ENCODE measurements at places on chromosomes 2 and 18. TPM values are rescaled to one million over a fixed set of nuclear protein-coding genes. Genes with fewer than 3 reads are reported as not detected.
A peak's percentile ranks its signal among the peaks of the same experiment; 100 is the strongest.

DNA sequence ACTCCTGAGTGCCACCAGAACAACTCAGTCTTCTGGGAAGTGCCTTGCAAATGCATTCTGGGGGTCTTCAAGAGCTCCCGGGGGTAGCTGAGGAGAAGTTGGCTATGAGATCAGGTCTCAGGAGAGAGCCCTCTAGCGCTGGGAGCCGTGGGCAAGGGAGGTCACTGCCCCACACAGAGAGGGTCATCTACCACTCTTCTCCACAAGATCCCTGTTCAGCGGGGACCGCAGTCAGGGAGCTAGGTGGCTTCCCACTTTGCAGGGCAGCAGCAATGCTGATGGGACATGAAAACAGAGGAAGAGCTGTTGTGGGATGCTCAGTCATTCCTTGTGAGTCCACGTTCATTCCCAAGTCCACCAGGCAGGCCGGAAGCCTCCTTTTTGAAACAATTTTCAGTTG is 66.6 kb downstream of the ACKR3 start:
- no peak for DNase-seq

GRCh38 chr2:228056293-228057097 is 125.0 kb downstream of the SPHKAP start:
- DNase-seq: peak; percentile 27

DNA sequence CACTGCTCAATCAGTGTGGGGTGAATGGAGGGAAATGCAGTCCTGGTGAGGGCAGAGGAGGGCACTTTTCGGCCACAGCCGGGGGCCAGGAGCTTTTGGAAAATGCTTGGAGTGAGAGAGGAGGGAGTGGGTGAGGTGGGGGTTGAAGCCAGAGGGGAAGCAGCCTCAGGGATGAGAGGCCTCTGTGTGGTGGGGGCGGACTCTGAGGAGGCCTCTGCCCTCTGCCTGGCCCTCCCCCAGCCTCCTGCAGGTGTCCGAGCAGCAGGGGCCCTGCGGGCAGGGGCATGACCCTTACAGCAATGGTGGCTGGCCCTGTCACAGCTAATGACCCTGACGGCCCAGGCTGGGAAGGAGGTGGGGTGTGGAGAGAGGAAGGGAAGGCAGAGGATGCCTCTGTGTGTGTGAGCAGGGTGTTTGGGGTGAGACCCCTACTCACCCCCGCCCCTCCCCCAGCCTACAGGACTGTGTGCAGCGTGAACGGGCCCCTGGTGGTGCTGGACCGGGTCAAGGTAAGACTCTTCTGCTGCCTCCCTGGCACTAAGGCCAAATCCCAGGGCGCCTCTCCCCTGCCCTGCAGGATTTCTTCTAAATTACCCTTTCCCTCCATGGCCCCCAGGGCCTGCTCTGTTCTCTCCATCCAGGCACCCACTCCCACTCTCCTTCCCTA is 7.6 kb downstream of the ATP6V1B1 start:
- DNase-seq: no peak

CPLX4 gene
- polyA plus RNA-seq: not detected

DNA sequence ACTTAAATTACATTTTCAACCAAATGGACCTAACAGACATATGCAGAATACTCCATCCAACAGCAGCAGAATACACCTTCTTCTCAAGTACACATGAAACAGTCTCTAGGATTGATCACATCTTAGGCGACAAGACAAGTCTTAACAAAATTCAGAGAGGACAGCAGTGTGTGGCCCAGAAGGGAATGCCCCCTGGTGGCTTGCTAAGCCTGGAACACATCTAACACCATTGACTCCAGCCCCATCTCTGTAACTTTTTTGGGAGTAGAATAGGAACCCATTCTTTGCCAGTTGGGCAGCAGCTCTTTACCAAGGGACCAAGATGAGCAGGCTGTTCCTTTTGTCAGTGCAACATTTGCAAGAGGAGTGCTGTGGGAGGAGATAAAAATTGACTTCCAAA is 249.9 kb downstream of the PLCL1 start:
- peak; percentile 29 for DNase-seq

DNA sequence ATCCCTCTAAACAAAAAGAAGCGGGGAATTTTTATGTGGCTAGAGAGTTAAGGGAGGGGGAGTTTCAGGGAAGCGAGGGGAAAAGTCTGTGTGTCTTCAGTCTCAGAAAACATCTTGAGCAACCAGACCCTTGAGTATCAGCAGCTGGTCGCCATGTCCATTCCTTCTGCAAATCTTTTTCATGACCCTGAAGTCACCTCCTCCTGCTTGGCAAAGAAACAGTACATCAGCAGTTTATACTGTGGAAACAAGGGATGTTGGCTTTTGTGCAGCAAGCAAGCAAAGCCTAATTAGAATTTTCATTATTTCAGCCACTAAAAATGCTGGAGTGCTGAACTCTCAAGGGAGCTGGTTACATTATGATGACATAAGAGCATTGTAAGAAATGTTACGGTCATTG is 187.4 kb upstream of the SLC8A1 start:
- peak; percentile 35 for DNase-seq

- DNase-seq: no peak
Measured at GRCh38 chr2:127888772-127889171, 3.0 kb upstream of the AMMECR1L start.

ASXL3 gene
- polyA plus RNA-seq: 4.5 TPM

DNA sequence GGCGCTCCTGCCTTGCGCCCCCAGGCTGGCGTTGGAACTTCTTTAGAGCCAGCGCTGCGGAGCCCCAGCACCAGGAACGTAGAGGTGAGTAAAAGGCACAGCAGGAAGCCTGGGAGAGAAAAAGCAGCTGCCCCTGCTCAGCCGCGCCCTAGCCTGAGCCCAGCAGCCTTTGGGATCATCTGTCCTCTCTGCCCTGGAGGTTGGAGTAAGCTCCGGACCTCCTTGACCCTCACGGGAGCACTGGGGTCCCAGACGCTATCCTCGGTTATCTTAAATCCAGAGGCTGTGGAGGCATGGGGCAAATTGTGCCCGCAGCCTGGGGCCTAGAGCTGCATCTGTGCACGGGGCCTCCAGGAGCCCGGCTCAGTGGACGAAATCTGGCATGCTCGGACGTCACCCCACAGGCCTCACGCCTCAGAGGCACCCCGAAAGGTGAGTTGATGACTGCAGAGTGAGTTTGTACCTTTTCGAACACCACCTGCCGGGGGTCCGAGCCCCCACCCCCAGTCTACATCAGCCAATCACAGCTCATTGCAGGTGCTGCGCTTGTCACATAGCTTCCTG is 1.6 kb upstream of the SLC66A2 start:
- no peak for DNase-seq

DNA sequence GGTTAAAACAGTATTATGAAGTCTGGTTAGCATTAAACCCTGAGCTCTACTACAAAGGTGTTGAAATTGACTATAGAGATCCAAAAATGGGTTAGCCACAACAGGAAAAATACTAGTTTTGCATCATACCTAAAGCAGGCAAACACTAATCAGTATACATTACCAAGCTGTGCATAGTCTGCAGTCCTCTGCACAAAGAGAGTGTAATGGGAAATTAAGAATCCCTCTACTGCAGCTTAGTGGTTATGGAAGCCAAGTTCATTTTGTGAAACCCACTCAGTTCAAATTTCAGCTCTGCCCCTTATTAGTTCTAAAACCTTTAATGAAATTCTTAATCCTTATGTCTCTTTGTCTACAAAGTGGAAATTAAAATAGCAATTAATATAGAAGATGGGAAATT is 192.1 kb downstream of the MBD2 start:
- no peak for DNase-seq

DNA sequence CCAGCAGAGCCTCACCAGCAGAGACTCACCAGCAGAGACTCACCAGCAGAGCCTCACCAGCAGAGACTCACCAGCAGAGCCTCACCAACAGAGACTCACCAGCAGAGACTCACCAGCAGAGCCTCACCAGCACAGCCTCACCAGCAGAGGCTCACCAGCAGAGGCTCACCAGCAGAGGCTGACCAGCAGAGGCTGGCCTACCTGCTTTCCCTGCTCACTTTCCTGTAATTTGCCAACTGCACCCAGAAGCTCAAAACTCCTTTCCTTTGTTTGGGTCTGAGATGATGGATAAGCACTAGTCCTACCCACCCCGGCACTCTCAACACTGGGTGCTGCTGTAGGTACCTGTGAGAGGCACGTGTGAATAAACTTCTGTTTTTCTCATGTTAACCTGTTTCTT is 36.4 kb upstream of the PXDN start:
- DNase-seq: no peak

ARL4C gene
- polyA plus RNA-seq: 20.3 TPM

DNA sequence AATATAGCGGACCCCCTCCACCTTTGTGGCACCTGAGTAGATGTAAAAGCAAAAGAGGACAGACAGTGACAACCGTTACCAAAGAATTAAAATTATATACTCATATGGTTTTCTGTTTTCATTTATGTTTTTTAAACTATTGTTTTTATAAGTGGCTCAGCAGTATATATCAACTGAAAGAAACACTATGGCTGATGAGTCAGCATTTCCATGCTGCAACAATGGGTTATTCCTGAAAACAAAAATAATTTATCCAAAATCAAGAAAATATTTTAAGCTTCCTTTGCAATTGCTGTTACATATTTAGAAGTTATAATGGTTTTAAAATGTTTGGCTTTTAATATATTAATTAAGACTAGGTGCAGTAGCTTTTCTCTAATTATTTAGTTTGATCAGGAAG is 17.7 kb downstream of the MRPS9 start:
- DNase-seq: no peak

CHRND gene
- 97.9 TPM for polyA plus RNA-seq

GRCh38 chr2:62409442-62409841 is 96.6 kb downstream of the TMEM17 start:
- DNase-seq: no peak

All from muscle of back (tissue), 13 donors.